Left renal pelvis (tissue), 4 donors: ENCODE measurements at places on chromosomes 3 and 15. TPM values are rescaled to one million over a fixed set of nuclear protein-coding genes. Genes with fewer than 3 reads are reported as not detected.

NMNAT3 gene
- polyA plus RNA-seq, result 7.0 TPM

DNA sequence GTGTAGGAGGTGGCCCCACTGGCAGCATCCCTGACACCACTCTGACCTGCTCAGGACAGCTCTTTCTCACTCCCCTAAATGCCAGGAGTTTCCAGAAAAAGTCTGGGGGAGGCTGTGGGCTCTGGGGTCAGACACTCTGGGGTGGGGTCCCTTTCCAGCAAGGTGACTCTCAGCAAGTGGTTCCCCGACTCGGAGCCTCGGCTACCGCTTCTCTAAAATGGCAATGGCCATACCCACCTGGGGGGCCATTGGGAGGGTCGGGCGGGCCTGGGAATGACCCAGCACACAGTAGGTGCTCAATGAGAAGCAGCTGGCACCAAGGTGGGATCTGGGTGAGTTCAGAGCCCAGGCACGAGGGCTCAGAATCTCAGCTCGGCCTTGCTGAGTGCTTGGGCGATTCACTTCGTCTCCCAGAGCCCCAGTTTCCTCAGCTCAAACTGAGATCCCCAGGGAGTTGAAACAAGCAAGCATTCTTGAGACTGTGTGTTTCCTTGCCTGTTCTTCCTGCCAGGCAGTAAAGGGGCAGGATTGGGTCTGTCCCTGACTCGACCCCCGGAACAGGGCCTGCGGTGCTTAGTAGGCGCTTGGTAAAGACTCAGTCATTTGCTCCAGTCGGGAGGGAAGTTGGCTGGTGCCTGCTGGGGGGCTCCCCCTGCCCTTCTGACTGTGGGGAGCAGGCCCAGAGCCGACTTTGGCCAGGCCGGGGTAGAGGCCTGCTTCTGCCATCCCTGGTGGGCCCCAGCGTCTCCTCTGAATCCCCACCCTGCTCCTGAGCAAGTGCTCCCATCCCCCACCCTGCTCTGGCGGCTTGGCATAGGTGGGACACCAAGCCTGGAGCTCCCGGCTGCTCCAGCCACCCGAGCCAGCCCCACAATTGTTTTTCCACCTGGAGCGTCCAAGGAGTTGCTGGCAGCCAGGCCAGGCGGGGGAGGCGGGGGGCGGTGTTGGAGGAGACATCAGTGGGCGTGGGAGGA lies 32.9 kb upstream of the FBLN2 start:
- DNase-seq, result no peak

C3orf85 gene
- 11.2 TPM for polyA plus RNA-seq

GRCh38 chr15:78927077-78927790 lies 17.6 kb downstream of the CTSH start:
- no peak for DNase-seq

NUP210 gene
- polyA plus RNA-seq, result 29.1 TPM

DNA sequence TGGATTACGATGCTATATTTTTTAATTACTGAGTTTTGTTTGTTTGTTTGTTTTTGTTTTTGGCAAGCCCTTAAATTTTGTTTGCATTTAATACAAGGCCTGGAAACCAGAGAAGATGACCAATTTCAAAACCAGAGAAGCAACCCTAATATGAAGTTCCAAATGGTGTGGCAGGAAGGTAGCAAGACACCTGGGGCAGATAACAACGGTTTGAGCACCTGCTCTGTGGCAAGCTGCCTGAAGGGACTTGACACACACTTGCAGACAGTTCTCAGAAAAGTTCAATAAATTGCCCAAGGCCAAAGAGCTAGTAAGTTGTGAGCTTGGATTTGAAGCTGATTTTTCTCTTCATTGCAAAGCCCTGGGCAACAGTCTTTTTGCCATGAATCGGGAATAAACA lies 151.2 kb upstream of the UBE2E1 start:
- no peak for DNase-seq

CASR gene
- polyA plus RNA-seq, result 27.1 TPM

- DNase-seq, result no peak
Observed at GRCh38 chr3:7038394-7038793, 177.5 kb downstream of the GRM7 start.

GRCh38 chr3:51828297-51828696 lies 33.1 kb upstream of the IQCF2 start:
- no peak for DNase-seq
